ENCODE measurements at places on chromosomes 1 and 21.

- no peak for DNase-seq
Measured at GRCh38 chr1:155882235-155882634, 22.9 kb downstream of the SYT11 start.

GRCh38 chr1:14090062-14090461 is 390.1 kb downstream of the PRDM2 start:
- no peak for DNase-seq

DNA sequence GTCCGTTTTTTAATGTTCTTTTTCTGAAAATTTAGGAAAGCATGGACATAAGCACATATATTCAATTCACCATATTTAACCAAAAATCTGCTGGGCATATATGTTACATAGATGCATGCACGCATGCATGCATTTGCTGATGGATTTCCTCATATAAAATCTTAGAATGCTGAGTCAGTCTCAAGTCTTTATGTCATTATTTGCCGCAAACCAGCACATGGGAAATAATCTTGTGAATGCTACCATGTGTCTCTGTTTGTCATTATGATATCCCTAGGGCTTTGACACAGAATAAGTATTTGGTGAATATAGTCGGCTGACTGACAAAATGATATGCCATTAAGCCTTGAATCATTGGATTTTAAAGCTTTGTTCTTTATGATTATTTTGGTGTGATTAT is 776.5 kb downstream of the KCNT2 start:
- no peak for DNase-seq

DNA sequence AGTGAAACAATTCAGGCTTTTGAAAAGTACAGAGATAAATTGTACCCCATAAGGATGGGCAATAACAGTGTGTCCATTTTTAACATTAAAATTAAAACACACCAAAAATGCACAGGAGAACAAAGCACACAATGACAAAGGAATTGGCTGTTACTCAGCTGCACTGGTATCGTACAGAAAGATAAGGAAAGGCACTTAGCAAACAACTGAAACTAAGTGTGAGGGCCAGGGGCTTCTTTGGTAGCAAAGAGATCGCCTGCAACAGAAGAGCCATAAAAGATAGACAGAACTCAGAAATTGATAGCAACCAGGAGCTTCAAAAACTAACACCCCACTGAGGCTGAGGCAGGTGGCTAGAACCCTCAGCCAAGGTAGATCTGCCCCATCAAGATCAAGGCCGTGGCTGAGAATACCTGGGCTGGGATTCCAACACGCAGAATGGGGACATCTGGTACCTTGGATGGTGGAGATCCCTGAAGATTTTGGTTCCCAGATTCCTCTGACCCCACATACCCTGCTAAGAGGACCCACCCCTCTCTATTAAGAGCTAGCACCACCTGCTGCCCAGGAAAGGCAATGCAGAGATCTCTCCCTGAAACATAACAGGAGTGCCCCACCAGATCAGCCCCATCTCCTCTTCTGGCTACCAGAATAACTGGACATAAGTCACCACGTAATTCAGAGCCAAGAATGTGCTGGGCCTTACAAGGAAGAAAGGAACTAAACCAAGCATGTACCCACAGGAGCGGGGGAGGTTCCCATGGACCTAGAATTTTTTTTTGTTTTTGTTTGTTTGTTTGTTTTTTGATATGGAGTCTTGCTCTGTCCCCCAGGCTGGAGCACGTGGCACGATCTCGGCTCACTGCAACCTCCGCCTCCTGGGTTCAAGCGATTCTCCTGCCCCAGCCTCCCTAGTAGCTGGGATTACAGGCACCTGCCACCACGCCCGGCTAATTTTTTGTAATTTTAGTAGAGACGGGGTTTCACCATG is 16.2 kb downstream of the PLEKHO1 start:
- no peak for DNase-seq

DNA sequence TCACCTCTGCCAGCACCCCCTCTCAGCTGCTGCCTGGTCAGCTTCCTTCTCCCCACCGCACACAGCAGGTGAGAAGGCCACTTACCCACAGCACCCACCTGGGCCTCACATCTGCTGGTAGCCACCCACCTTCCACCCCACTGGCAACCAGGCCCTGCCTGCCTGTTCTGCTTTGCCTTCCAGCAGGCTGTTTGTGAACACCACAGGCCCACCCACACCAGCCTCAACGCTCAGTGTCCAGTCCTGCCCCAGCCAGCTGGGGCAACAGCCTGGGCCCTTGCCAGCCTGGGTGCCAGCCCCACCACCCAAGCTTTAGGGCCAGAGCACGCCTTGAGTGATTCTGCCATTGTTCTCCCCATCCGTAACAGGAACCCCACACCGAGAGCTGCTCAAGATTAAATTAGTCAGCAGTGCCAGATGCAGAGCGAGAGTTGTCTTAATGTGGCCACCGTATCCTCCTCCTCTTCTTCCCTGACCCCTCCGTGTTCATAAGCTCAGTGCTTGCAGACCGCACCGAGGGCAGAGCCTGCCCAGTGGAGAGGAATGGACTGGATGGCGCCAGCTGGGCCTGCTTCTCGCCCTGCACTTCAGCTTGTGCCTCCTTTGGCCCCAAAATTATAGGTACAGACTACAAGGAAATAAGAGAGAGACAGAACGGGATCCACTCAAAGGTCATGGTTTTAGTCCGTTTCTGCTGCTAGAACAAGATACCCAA is 120.3 kb upstream of the COL6A1 start:
- DNase-seq, result no peak

Measured in stimulated activated CD4-positive, alpha-beta T cell treated with anti-CD3 and anti-CD28 coated beads, TNF-alpha, amount 100 ng/mL, for 1 hour (primary cell).